Muscle of arm (tissue), 14 donors: ENCODE measurements at places on chromosomes 3 and 15. TPM values are rescaled to one million over a fixed set of nuclear protein-coding genes. Genes with fewer than 3 reads are reported as not detected.

DNA sequence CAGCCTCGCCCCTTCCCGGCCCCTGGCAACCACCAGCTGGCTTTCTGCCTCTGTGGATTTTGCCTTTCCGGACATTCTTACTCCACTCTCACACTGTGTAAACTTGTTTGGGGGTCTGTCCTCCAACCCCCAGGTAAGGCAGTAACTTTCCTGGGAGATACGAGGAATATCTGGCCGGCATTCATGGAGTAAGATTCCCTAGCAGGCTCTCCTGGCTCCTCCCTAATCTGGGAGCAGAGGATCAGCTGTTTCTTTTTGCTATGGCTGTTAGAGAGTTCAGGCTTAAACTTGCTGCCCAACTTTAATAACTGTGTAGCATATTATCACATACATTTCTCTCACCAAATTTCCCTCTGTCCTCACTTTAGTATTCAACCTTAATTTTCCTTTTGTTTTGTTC, 64.3 kb downstream of the IGF2BP2 start:
- DNase-seq = no peak

GRCh38 chr3:17466028-17466427, 276.4 kb downstream of the TBC1D5 start:
- no peak for DNase-seq

Gene PTPRG
- polyA plus RNA-seq = 33.7 TPM

DNA sequence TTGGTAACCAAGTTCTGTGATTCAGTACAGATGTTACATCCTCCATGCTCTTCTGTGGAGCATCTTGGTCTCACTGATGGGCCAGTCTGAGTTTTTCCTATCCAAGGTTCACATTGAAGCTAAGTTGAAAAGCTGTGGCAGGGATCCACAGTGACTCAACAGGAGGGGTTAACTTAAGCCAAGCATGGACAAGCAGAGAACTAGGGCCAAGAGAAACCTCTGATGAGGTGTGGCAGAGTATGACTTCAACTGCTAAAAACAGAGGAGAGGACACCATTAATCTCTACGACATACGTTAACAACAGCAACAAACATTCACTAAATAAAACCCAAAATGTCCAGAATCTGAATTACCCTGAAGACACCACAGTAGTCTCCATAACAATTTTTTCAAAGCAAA, 268.1 kb upstream of the UBE2E2 start:
- no peak for DNase-seq

- no peak for DNase-seq
Measured at GRCh38 chr15:56241374-56242105, 2.1 kb downstream of the RFX7 start.

DNA sequence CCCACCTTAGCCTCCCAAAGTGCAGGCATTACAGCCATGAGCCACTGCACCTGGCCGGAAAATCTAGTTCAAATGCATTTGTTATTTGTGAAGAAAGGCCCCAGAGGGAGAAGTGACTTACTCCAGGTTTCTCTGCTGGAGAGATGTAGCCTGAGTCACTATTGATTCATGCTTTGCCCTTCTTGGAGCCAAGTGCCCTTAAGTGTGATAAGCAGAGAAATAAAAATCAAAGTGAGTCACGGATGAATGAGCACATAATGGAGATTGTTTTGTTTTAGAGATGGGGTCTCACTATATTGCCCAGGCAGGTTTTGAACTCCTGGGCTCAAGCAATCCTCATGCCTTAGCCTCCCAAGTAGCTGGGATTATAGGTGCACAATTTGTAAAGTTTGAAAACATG, 33.1 kb downstream of the CDC25A start:
- no peak for DNase-seq

DNA sequence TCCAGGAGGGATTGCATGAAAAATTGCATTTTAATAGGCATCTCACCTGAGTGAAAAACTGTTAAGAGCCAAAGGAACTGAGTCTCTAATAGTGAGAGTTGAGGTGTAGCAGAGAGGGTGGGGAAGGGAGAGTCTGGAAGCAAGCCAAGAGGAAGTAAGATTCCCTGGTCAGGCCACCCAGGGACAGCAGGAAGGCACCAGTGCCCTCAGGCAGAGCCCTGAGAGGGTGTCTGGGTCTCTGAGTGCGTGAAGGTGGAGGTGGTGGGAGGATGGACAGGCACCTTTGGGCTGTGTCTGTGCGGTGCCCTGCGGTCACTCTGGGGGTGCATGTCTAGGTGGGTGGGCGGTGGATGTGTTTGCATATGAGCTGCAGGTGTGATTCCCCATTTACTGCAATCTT, 300.4 kb upstream of the ROPN1 start:
- no peak for DNase-seq

GRCh38 chr3:30418443-30418842, 188.0 kb upstream of the TGFBR2 start:
- no peak for DNase-seq

Gene ZPLD1
- not detected for polyA plus RNA-seq

DNA sequence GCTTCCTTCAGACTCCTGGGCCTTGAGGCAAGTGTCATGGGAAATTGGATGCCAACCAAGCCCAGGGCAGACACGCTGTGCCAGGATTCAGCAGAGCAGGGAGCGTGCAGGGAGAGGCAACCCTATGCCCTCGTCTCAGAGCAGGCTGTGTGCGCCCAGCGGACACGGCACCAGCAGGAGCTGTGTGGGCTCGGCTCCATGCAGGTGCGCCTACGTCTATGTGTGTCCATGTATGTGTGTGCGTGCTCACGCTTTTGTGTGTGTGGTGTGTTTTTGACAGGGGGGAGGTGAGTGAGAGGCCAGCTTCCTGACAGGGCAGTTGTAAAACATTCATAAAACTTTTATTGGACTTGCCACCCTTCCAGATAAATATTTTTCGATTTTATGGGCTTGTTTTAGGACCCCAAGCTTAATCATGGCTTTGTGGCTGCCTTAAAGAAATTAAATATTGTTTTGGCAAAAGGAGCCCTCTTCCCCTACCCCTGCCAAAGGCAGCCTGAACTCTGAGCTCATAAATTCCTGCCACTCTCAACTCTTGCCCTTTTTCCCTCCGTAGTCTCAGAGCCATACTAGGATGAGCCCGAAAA, 84.4 kb downstream of the DNAJB8 start:
- DNase-seq = no peak
